ENCODE measurements at places on chromosomes 3 and 15. TPM values are rescaled to one million over a fixed set of nuclear protein-coding genes. Genes with fewer than 3 reads are reported as not detected.

DNA sequence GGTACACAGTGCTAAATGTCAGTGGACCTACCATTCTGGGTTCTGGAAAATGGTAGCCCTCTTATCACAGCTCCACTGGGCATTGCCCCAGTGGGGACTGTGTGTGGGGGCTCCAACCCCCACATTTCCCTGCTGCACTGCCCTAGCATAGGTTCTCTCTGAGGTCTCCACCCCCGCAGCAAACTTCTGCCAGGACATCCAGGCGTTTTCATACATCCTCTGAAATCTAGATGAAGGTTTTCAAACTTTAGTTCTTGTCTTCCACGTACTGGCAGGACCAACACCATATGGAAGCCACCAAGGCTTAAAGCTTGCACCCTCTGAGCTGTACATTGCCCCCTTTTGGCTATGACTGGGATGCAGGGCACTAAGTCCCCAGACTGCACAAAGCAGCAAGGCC is 788.2 kb upstream of the ALCAM start:
- DNase-seq: no peak

The SLCO2A1 gene
- total RNA-seq: 0.39 TPM

DNA sequence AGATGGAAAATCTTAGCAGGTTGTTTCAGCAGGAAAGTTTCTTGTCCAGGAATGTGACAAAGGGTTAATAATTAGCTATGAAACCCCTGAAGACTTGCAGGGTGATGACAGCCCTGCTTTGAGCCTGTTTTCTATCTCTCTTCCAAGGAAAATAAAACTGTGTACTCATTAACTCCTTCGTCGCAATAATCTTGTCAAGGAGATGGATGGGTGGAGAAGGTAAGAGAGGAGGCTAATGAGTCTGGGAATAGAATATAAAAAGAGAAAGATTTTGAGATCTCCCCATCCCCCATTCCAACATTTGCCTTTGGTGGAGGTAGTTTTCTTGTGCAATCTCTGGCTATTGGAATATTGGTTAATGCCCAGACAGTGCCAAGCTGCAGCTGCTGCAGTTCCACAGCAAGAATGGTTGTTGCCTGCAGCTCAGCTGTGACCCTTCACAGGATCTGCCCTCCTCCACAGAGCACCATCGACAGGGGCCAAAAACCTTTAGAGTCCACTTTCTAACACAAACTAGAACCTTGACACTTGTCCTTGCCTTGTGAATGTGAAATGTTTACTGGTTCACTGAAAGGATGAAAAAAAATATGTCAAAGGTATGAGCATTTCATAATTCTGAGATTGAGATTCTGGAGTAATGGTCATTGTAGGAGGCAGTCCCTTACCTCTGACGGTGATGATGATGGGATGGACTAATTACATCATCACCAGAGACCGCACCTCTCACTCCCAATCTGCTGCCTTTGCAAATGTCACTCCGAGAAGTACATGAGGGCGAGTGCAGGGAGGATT is 4.2 kb upstream of the LRIG1 start:
- DNase-seq: no peak

The TLR9 gene
- total RNA-seq: not detected

- peak; percentile 60 for DNase-seq
These were observed 460.4 kb upstream of the SGO1 start for GRCh38 chr3:20646425-20646824.

DNA sequence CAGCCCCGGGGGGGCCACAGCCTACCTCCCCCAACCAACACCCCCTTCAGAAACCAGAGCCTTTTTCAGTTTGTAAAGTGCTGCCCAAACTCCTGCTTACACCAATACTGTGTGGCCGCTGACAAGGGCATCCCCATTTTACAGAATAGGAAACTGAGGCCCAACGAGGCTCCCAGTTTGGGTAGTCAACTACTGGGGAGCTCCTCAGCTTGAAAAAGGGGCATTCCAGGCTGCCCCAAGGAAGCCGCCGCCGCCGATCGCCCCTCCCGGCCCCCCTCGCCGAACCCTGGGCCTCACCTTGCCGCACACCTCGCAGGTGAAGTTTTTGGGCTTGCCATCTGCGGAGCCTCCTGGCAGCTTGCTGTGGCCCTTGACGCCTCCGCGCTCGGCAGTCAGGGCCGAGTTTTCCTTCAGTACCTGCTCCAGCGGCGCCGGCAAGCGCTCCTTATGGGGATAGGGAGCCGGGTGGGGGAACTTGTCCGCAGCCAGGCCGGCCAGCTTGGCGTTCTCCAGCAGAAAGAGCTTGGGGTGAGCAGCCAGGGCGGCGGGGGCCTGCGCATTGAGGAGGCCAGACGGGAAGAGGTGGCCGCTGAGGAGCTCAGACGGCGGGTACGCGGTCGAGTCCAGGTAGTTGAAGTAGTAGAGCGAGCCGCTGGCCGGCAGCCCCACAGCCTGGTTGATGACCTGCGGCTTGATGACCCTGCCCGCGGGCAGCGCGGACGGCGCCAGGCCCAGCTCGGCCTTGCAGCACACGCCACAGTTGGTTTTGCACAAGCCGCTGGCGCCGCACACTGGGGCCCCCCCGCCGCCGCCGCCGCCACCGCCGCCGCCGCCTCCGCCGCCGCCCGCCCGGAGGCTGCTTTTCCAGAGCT is 1.4 kb downstream of the FEZF2 start:
- DNase-seq: no peak

- DNase-seq: no peak
These were observed 170.7 kb downstream of the NAALADL2 start for GRCh38 chr3:175029828-175030227.

The HGD gene
- total RNA-seq: not detected

DNA sequence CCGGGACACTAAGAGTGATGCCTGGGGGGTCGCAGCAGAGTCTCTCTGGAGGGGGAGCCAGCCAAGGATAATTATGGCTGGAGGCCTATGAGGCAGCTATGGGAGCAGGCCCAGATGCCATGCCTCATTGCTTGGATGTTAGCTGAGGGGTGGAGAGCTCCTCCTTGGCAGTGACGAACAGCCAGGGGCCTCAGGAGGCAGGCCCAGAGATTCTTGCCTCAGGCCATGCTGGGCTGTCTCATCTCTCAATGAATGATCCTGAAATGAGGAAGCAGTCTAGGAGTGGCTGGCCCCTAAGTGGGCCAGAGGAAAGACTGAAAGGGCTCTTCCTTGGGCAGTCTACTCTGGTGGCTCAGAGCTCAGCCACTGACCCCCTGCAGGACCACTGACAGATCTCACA is 21.3 kb downstream of the KIF9 start:
- DNase-seq: peak; percentile 52

DNA sequence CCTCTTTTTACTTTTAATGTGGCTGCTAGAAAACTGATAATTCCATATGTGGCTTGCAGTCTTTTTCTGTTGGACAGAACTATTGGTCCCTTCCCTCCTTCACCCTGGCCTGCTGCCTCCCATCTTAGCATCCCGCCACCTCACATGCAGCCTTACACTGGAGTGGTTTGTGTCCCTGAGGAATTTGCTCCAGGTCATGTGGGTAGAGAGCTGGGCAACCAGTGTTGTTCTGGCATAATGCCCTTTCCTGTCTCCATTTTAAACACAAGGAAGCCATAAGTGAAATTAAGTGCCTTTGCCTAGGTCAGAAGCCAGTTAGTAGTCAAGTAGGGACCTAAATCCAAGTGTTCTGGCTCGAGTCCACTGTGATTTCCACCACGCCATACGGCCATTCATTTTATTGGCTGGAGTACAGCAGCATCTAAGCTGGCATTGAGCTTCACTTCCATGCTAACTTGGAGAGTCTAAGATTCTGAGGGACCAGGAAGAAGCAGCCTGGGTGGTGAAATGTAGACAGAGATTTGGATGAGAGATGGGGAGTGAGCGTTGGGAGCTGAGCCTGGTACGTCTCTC is 46.0 kb upstream of the PLXNA1 start:
- peak; percentile 70 for DNase-seq

DNA sequence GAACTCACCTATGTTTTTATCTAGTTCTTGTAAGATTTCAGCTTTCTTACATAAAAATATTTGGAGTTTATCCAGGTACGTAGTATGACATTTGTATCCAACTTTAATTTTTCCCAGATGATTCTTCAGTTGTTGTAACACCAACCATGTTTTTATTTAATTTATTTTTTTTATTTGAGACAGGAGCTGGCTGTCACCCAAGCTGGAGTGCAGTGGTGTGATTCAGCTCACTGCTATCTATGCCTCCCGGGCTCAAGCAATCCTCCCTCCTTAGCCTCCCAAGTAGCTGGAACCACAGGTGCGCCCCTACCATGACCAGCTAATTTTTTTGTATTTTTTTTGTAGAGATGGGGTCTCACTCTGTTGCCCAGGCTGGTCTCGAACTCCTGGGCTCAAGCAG is 6.6 kb downstream of the XYLB start:
- peak; percentile 68 for DNase-seq
